ENCODE measurements at places on chromosomes 4 and X.

DNA sequence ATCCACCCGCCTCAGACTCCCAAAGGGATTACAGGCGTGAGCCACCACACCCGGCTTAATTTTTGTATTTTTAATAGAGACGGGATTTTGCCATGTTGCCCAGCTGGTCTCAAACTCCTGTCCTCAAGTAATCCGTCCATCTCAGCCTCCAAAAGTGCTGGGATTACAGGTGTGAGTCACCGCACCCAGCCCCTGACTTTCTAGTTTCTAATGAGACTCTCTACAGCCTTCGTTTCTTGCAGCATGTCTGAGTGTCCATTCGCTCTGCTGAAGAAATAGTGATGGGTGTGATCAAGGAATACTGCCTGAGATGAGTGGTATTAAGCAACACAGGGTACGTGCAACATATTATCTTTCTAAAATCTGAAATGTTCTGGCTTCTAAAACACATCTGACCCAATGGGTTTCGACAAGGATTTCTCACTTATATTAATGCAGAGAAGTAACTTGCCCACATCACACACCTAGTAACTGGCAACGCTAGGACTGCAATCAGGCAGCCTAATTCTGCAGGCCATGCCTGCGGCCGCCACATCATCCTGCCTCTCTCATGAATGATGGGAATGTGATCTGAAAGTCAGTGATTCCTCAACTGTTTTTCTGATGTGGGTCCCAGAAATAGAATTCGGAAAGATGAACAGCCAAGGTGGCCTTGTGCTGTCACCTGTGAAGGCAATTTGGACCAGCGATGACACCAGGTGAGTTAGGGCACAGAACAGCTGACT is 74.3 kb downstream of the RBM47 start:
- DNase-seq = no peak

- no peak for DNase-seq
Observed at GRCh38 chrX:68684291-68684918, 36.9 kb downstream of the STARD8 start.

GRCh38 chr4:57148177-57148576 is 38.0 kb upstream of the IGFBP7 start:
- DNase-seq = no peak

- DNase-seq = no peak
Observed at GRCh38 chrX:17496407-17496806, 121.4 kb downstream of the NHS start.

DNA sequence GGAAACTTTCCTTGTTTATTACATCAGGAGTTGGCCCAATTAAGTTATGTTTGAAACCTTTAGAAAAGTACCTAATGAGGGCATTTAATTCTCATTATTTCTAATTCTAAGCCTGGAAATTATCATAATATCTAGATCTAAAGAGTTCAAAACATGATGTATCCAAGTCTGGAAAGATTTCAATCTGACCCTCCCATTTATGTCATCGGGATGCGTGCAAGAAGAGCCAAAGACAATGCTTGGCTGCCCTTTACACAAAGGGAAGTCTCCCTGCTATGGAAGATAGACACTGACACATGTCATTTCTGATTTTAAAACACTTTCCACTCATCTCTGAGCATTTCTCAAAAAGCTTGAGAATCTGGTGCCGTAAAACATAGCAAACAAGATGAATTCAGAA is 222.4 kb downstream of the ANTXR2 start:
- DNase-seq = no peak

DNA sequence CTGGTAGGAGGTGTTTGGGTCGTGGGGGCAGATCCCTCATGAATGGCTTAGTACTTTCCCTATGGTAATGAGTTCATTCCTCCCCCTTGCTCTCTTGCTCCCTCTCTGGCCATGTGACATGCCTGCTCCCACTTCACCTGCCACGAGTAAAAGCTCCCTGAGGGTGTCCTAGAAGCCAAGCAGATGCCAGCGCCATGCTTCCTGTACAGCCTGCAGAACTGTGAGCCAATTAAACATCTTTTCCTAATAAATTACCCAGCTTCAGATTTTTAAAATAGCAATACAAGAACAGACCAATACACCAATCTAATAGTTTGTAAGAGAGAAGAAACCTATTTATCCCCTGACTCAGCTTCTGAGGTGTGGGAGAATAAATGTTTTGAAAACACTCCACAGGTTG is 60.5 kb downstream of the FGFBP1 start:
- no peak for DNase-seq

- no peak for DNase-seq
Observed at GRCh38 chr4:44660396-44660795, 9.0 kb upstream of the YIPF7 start.

All from glomerular endothelial cell (primary cell).